Ureter (tissue), 1 donor: ENCODE measurements at places on chromosomes 7 and 10. TPM values are rescaled to one million over a fixed set of nuclear protein-coding genes. Genes with fewer than 3 reads are reported as not detected.

The C10orf105 gene
- total RNA-seq = 0.34 TPM

The SLC16A9 gene
- 8.0 TPM for total RNA-seq

The BET1 gene
- 21.9 TPM for total RNA-seq

The DGKB gene
- total RNA-seq = 0.99 TPM

The WEE2 gene
- total RNA-seq = not detected

The C7orf33 gene
- total RNA-seq = not detected
